ENCODE measurements at places on chromosomes 6 and 20.

- no peak for DNase-seq
Observed at GRCh38 chr6:3991941-3992340, 87.0 kb downstream of the FAM217A start.

DNA sequence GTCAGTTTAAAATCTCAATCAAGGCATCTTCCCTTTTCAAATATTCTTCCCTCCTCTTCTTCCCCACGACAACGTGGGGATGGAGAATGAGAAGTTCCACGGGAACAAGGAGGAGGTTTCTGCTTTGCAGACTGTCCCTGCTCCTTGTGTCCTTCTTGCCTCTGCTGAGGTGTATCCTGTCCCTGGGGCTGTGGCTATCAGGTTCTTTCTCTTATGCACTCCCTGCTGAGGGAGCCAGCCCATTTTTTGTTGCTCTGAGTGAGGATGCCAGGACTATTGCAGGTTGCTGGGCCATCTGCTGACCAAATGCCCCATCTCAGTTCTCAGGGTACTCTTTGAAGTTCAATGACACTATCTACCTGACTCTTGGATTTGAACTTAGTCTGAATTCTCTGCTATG lies 533.6 kb downstream of the RNF144B start:
- no peak for DNase-seq

- DNase-seq: peak; percentile 32
Observed at GRCh38 chr6:21596145-21596948, 2.8 kb downstream of the SOX4 start.

GRCh38 chr6:112086744-112087135 lies 542 bp downstream of the TUBE1 start:
- DNase-seq: peak; percentile 60

- peak; percentile 11 for DNase-seq
Observed at GRCh38 chr6:138817799-138818198, 21.9 kb downstream of the ECT2L start.

GRCh38 chr20:36246401-36246800 lies 10.1 kb downstream of the AAR2 start:
- no peak for DNase-seq

DNA sequence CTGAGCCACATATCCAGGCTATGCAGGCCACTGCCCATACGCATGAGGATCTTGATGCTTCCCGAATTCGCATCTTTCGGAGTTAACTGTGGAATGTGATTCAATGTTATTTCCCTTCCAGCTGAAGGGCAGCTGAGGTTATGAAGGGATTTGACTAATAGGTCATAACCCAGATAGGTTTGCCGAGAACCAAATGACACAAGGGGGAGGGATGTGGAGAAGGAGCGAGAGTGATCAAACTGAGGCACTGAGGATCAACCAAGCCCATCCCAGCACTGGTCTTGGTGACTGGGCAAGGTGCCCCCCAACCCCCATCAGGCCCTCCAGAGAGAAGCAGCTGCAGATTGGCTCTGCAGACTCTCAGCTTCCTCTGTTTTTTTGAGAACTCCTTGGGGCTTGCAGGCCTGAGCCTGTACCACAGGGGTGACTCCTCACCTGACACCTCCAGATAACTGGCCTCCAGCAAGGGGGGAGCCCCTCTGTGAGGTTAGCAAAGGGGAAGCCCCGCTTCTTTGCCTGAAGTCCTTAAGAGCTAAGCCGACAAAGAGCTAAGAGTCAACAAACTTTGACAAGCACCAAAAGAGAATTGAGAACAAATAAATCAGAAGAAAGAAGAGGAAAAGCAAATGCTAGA lies 185.9 kb downstream of the PDE7B start:
- no peak for DNase-seq

DNA sequence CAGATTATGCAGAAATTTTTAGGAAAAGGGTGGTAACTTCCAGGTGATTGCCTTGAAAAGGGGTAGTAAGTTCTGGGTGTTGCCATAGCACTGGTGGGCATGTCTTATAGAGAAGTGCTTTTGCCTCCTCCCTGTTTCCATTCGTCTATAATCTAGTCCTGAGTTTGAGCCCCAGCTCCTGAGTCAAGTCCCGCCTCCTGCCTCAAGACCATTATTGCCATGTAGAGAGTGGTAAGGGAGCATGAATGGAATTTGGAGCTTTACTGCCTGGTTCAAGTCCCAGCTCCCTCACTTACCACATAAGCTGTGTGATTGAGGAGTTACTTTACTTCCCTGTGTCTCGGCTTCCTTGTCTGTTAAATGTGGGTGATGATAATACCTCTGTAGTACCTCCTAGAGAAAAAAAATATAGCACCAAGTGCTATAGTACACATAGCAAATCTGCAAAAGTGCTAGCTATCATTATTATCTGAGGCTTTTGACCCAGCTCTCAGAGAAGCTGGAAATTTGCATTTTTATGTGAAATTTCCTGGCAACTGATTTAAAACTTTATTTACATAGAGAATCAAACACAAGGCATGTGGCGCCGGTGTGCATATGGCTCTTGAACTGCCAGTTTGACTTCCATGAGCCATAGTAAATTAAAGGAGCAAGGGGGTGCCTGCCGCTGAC lies 36.0 kb downstream of the TGM6 start:
- no peak for DNase-seq

DNA sequence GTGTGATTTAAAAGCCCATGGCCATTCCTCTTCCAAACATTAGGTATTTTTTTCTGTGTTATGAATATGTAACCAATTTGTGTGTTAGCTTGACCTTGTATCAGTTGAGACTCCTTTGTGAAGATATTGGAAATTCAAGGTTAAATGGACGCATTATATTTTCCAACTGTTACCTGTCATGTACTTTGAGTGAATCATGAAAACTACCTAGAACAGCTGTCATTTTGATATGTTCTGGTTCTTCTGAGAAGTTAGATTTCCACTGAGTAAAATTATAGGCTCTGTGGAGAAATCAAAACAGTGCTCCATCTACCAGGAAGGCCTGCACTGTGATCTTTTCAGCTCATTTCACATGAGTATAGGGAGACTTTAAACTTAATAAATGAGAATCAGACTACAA lies 470.0 kb downstream of the NKAIN2 start:
- DNase-seq: no peak

- DNase-seq: peak; percentile 8
Observed at GRCh38 chr6:13550656-13551055, 23.7 kb upstream of the SIRT5 start.

GRCh38 chr20:24651976-24652345 lies 182.5 kb downstream of the SYNDIG1 start:
- no peak for DNase-seq

DNA sequence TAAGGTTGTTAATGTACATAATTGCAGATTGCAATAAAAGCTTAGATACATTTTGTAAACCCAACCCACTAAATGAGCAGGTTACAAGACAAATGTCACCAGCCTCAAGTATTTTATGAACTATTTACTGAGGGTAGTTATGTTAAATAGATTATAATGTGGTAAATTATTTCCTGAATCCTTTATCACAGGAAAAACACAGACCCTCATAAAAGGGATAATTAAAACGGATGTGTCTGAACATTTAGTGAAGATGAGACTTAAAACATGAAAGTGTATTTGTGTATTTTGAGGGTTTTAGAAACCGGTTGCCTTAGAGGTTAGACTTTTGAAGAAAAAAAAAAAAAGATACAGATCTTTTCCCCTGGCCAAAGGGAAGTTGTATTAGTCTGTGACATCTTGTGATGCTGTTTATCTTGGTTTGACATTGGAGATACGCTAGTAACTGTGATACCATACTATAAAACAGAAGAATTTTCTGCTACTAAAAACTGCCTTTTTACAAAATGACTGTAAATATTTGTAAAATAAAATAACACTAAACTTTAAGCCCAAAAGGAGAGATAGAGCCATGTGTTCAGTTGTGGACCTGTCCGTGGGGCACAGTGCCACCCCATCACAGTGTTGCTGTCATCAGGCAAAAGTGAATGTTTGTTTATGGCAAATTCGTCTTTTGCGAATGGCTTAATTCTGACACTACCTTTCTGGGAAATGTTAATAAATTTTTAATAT lies 9.7 kb downstream of the DYNLT1 start:
- no peak for DNase-seq

DNA sequence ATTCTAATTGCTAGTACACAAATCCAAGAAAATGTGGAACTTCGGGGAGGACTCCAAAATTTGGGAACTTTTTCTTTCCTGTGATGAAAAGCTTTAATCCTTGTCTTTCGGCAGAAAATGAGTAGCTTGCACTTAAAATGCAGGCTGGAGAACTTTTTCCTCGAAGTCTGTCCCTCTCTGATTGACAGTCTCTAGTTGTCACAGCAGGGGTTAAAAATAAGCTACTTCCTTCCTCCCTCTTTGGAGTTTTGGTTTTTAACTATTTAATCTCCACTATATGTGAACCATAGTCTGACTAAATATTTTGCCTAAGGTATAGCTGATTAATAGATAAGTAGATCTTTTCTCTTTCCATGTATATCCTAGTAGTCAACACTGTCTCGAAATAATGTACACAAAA lies 66.8 kb upstream of the MBOAT1 start:
- DNase-seq: no peak

GRCh38 chr6:72175916-72176315 lies 289.6 kb downstream of the RIMS1 start:
- no peak for DNase-seq

DNA sequence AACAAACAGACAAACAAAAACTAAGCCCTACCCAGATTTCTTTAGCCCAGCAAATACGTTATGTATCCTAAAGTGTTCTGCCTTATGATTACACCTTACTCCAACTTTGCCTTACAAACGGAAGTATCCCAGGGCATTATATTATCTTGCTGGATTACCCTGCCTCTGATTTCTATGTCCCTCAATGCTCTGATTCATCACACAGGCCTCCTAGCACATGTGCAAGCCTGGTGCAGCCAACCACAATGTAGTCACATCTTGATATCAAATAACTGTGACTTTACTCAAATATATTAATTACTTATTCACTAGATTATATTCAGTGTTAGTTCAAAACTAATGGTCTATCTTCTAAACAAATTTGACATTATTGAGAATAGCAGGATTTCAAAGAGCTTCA lies 598.6 kb downstream of the TBC1D32 start:
- DNase-seq: no peak

GRCh38 chr6:126071000-126071647 lies 84.8 kb downstream of the TRMT11 start:
- no peak for DNase-seq

GRCh38 chr6:36917541-36918193 lies 31.9 kb downstream of the C6orf89 start:
- DNase-seq: no peak

DNA sequence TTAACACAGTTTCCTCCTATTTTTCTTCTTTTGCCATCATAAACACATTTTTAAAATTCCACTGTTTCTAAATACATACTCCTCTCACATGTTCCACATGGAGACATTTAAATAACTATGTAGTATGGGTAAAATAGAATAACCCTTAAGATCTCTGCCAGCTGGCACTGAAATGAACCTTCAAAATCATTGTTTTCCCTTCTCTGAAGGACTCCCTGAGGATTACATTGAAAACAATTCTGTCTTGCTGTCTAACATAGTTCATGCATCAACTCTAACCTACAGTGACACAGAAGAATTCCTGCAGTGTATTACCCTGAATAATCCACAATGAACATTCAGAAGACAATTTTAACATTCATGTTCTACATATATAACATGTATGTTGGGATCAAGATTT lies 1361.8 kb upstream of the CITED2 start:
- DNase-seq: no peak

GRCh38 chr6:133740218-133740617 lies 148.7 kb upstream of the TCF21 start:
- no peak for DNase-seq

- DNase-seq: no peak
Observed at GRCh38 chr6:85395746-85396145, 54.1 kb upstream of the NT5E start.

DNA sequence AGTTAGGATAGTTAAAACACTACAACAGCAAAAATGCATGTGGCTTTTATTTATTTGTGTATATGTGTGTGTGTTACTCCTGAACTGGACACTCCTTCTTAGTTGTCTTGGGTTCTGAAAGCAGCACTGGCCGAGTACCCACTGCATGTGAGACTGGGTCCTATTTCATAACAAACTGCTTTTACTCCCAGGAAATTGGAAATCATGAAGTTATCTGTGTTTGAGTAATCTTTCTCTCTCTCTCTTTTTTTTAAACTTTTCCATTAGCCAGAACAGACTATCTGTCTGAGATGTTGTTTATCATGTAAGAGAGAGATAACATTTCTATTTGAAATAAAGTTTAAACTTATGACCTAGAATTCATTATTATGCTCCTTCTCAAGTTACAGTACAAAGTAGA lies 110.4 kb downstream of the LIN28B start:
- DNase-seq: no peak

Data from inflammatory macrophage treated with lipopolysaccharide for 4 hours (primary cell).